H54 (cell line): ENCODE measurements at places on chromosomes 7 and 10.

DNA sequence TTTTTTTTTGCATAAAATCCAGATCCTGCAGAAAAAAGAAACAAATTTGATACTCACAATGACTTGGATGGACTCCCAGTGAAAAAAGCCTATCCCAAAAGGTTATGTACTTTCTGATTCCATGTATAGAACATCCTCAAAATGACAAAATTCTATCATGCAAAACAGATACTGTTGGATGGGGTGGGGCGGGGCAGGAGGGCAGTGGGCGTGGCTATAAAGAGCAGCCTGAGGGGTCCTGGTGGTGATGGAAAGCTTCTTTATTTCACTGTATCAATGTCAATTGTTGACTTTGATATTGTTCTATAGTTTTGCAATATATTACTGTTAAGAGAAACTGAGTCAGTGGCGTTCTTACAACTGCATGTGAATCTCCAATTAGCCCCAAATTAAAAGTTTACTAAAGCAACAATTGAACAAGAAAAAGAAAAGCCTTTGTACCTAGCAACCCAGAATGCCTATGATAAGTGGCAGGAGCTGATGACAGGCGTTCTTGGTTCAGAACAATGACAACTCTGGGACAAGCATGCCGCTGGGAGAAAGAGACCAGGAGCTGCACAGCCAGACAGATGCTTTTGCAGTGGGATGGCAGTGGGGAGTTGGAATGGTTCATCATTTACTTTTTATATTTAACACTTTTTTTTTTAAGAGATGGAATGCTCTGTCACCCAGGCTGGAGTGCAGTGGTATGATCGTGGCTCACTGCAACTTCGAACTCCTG lies 101.9 kb downstream of the LHPP start:
- no peak for DNase-seq

DNA sequence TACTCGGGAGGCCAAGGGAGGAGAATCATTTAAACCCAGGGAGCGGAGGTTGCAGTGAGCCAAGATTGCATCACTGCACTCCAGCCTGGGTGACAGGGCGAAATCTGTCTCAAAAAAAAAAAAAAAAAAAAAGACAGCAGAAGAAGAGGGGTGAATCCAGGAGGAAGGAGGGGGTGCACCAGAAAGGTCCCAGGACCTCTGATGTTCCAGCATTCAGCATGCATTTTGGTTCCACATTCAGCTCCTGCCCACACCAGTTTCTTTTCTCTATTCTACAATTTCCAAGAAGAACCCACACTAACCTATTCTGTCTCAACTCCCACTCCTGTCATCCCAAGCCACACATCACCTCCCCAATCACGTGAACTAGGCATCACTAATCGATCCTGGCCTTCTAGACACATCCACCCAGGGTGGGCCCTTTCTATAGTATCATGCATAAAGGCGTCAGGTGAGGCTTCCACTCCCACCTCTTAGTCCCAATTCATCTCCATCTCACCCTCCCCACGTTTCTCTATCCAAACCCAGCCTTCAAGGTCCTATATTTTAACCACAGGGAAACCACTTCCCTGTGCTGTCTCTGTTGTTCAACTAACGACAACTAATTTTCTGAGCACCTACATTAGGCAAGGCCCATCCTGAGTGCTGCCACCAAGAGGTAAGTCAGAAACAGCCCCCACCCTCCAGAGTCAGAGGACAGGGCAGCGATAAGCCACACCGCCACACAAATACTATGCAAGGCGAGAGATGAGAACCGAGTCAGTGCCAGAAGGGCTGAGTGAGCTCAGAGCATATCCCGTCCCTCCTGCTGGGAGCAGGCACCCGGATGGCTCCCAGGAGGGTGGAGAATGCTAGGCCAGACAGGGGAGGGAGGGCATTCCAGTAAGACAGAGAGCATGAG lies 2.2 kb downstream of the ANXA11 start:
- peak; percentile 93 for DNase-seq

GRCh38 chr10:841535-841934 lies 90.0 kb downstream of the LARP4B start:
- DNase-seq: no peak

GRCh38 chr7:152594801-152595200 lies 81.1 kb downstream of the XRCC2 start:
- no peak for DNase-seq

GRCh38 chr7:68748934-68749900 lies 849.1 kb upstream of the AUTS2 start:
- DNase-seq: no peak

- DNase-seq: peak; percentile 21
Measured at GRCh38 chr10:113093188-113094113, 143.4 kb downstream of the TCF7L2 start.

DNA sequence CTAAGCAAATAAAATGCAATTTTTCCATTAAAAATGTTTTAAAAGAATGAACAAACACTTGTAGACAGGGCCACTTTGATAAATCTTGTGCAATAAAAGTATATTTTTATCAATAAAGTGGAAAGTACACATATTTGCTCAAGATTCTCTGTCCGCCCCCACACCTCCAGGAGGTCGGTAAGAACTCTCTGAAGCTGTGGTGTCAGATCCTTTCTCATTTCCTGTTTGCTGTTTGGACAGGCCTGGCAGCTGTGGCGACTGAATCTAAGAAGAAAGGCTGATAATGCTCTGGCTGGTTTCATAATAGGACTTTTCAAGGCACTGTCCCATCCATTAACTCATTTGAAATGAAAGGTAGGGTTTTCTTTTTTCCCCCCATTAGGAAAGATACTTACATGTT lies 15.3 kb upstream of the ASB4 start:
- DNase-seq: peak; percentile 5

- no peak for DNase-seq
Measured at GRCh38 chr10:17984056-17984455, 32.3 kb downstream of the SLC39A12 start.

DNA sequence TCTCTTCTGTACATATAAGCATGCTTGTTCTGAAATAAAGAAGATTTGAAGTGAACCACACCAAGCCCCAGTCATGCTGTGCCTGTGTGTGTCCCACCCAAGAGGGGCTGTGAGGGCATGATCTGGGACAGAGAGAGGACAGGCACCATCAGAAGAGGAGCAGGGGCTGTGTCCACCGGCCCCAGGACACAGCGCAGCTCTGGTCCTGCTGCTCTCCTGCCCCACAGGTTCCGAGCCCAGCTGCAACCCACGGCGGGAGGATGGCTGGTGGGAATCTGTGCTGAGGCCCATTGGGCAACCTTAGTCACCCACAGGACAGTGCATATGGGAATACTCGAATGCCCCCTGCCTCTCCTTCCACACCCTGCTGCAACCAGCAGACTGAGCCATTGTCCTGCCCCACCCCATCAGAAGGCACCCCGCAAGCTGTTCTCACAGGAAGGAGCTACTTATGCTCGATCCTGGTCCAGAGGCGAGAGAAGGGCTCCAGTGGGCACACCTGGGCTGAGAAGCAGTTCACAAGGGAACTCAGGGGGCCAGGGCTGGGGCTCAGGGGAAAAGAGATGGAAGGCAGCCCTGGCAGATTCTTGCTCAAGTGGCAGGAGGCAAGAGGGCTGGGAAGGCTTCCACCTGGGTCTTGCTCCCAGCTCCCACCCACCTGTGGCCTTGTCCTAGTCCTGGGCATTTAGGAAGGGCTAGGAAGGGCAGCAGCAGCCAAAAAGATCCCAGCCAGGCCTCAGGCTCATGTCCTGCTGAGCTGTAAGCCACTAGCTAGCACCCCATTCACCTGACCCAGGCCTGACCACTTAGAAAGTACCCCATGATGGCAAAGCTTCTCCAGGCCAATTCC lies 31.9 kb downstream of the LDB3 start:
- DNase-seq: no peak

GRCh38 chr10:20622531-20623211 lies 274.4 kb downstream of the NEBL start:
- DNase-seq: no peak
